ENCODE measurements at places on chromosomes 4 and X.

DNA sequence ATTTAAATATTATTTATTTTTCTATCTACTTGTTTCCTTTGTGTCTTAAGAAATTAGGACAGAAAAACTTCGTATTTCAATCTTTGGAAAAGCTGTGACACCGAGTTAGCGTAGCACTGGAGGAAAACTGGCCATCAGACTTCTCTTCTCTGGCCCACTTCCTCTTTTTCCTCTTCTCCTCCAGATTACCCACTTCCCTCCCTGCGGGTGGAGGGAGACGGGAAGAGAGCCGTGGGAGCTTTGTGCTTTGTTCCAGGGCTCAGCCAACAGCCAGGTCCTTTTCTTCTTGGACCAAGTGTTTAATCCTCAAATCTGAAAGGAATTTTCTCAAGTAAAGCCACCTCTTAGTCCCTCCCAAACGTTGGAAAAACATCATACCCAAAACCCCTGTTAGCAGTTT is 29.7 kb downstream of the OFD1 start:
- DNase-seq: no peak

- no peak for DNase-seq
Measured at GRCh38 chr4:180932370-180933001, 1310.7 kb upstream of the TENM3 start.

GRCh38 chr4:121338518-121338917 is 42.3 kb downstream of the QRFPR start:
- DNase-seq: no peak

- DNase-seq: no peak
Measured at GRCh38 chrX:129359269-129359668, 164.0 kb downstream of the SMARCA1 start.

- DNase-seq: no peak
Measured at GRCh38 chrX:115021121-115021520, 3.7 kb upstream of the IL13RA2 start.

GRCh38 chr4:13109536-13109935 is 374.6 kb downstream of the RAB28 start:
- no peak for DNase-seq

DNA sequence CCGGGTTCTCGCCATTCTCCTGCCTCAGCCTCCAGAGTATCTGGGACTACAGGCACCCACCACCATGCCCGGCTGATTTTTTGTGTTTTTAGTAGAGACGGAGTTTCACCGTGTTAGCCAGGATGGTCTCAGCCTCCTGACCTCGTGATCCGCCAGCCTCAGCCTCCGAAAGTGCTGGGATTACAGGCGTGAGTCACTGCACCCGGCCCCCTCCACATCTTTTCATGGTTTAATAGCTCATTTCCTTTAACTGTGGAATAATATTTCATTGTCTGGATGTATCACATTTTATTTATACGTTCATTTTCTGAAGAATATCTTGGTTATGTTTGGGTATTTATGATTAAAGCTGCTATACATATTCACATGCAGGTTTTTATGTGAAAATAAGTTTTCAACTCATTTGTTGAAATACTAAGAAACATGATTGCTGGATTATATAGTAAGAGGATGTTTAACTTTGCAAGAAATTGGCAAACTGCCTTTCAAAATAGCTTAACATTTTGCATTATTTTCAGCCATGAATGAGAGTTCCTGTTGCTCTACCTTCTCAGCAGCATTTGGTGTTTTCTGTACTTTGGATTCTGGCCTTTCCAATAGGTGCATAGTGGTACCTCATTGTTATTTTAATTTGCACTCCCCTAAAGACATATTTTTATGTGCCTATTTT is 591.9 kb downstream of the TECRL start:
- DNase-seq: no peak

- DNase-seq: no peak
Measured at GRCh38 chrX:120726294-120726693, 96.4 kb upstream of the C1GALT1C1 start.

DNA sequence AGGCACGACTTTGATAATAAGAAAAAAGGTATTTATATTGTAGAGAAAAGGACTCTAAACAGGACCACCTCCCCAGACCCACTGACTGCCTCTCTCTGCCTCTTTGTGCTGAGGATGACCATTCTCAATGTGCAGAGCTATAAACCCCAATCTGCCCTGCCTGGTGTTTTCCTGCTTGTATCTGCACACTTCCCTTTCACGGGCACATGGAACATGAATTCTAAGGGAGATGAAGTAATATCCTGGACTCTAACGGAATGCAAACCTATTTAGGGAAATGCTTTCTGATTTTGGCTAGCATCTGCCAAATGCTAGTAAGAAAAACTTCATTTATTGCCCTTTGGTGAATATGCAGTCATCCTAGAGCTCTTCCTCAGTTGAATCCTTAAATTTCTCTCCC is 2.4 kb downstream of the DIPK2B start:
- no peak for DNase-seq

- DNase-seq: no peak
Measured at GRCh38 chrX:69126642-69127041, 38.6 kb downstream of the PJA1 start.

GRCh38 chrX:45716750-45717149 is 516.1 kb upstream of the DIPK2B start:
- no peak for DNase-seq

GRCh38 chr4:38904090-38904666 is 36.6 kb downstream of the FAM114A1 start:
- no peak for DNase-seq

DNA sequence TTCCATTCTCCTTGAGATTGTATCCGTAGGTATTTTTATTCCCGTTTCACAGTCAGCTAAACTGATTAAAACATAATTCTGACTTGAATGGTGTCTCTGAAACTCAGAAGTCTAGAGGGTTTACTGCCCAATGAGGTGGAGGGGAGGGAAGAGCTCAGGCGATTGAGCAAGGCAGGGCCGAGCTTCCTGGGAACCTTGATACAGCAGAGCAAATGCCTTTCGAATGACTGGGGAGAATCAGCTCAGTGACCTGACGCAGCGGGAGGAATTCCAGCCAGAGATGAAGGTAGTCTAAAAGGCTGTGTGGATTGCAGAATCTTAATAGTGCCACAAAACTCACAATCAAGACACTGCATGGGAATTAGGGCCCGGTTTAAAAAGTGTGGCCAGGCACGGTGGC is 233.6 kb downstream of the EVC2 start:
- DNase-seq: no peak
